Large intestine (tissue), 12 donors: ENCODE measurements at places on chromosomes 7 and 10. TPM values are rescaled to one million over a fixed set of nuclear protein-coding genes. Genes with fewer than 3 reads are reported as not detected.

DNA sequence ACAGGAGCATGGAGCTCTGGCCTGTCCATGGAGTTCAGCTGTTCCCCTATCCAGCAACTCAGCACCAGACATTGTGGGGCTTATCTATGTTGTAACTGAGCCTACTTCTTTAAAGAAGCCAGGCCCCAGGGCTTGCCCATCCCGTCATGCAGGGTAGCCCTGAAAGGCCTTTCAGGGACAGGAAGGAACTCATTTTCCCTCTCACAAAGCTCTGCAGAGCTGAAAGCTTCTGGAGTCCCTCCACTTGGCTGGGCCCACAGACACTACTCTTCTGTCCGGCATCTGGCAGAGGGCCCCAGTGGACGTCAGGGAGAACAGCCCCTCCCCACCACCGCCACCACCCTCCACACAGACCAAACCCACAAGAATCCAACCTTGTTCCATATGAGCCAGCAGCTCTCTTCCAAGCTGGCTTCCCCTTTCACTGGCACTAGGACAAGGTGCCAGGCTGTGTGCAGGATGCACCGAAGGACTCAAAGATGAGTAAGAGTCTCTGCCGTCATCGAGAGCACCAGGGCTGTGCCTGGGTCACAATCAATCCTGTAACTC, 33.1 kb downstream of the DENND2A start:
- peak; percentile 43 for DNase-seq

COL28A1 gene
- 4.0 TPM for polyA plus RNA-seq

PDE6C gene
- 0.55 TPM for polyA plus RNA-seq

DYDC2 gene
- polyA plus RNA-seq = 0.42 TPM

DNA sequence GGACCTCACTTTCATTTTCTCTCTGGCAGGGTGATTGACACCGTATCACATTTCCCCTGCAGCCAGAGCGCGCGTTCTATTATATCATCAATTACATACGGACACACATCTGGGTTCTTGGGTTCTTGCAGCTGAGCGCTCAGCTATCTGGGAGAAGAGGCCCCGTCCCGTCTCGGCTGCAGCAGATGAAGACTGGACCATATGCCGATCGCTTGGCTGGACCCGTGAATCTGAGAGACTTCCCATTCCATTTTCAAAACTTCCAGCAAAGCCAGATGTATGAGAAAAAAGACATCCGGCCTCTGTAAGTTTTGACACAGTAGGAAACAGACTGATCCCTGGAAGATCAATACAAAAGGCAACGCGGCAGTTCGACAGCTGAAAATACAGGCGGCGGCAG, 99.8 kb downstream of the JCAD start:
- no peak for DNase-seq

- no peak for DNase-seq
Measured at GRCh38 chr7:584122-584465, 64.4 kb upstream of the PDGFA start.
